ENCODE measurements at places on chromosomes 3 and 15.

GRCh38 chr15:68697711-68698690, 119.2 kb downstream of the CORO2B start:
- DNase-seq: no peak

GRCh38 chr3:15666277-15666676, 64.7 kb downstream of the BTD start:
- DNase-seq: no peak

- no peak for DNase-seq
Observed at GRCh38 chr3:76438971-76439370, 600.9 kb upstream of the ROBO2 start.

GRCh38 chr3:165820671-165821123, 16.5 kb downstream of the BCHE start:
- DNase-seq: no peak

DNA sequence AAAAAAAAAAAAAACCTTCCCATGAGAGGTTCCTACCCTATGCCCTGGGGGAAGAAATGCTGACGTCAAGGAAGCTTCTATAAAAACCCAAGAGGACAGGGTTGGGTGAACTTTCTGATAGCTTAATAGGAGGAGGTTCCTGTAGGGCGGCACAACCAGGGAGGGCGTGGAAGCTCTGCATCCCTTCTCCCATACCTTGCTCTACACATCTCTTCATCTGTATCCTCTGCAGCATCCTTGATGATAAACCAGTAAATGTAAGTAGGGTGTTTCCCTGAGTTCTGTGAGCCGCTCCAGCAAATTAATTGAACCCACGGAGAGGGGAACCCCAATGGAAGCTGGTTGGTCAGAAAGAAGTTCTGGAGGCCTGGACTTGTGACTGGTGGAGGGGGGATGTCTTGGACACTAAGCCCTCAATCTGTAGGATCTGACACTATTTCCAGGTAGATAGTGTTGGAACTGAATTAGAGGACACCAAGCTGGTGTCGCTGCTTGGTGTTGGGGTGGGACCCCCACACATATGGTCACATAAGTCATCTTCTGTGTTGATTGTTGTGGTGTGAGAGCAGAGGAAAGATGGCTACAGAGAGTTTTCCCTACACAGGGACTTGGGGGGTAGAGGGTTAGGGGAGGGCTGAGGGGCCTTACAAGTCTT, 91.5 kb downstream of the ST6GAL1 start:
- DNase-seq: no peak

DNA sequence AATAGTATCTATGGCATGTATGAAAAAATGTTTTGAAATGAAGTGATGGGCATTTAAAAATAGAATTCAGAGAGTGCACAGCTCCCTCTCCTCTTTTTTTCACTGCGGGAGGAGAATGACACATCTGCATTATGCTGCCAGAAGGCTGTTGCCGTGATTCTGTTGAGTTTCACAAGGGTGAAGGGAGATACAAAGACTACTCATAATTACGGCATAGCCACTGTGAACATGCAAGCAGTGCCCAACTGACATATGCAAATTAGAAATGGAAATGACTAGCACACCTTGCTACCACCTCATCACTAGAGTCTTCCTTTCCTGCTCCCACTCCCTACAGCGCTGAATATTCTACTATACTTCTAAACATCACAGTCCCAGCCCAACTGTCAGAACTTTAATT, 20.1 kb downstream of the IFT57 start:
- DNase-seq: no peak

GRCh38 chr3:186143250-186143649, 34.4 kb upstream of the ETV5 start:
- DNase-seq: no peak

DNA sequence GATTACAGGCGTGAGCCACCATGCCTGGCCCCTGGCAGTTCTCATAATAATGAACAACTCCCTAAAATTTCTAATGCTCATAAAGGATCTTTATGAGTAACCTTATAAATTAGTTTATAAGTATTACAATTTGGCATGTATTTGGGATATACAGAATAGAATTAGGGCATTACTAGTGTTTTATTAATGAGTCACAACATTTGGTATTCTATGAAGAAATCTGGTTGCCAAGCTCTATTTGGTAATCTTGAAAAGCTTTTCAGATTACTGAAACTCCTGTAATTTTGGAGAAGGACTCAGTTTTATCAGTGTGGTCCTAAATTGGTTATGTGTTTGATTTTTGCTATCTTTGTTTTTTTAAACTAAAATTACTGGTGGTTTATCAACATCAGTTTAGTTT, 45.8 kb downstream of the TM6SF1 start:
- DNase-seq: no peak

DNA sequence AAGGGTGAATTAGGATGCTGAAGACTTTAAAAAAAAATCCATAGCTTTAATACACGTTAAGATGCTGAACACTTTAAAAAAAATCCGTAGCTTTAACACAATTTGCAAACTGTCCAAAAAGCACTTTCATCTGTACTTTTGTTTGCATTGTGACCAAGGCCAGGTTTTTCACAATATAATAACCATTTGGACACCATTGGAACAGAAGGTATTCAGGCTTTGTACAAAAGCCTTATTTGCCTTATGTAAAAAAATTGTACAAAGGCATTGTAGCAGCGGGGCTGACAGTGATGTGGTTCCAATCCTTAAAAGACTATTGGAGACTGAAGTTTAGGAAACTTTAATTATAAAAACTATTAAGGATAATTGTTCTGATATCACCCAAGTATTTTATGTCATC, 15.2 kb upstream of the ICE2 start:
- DNase-seq: no peak

DNA sequence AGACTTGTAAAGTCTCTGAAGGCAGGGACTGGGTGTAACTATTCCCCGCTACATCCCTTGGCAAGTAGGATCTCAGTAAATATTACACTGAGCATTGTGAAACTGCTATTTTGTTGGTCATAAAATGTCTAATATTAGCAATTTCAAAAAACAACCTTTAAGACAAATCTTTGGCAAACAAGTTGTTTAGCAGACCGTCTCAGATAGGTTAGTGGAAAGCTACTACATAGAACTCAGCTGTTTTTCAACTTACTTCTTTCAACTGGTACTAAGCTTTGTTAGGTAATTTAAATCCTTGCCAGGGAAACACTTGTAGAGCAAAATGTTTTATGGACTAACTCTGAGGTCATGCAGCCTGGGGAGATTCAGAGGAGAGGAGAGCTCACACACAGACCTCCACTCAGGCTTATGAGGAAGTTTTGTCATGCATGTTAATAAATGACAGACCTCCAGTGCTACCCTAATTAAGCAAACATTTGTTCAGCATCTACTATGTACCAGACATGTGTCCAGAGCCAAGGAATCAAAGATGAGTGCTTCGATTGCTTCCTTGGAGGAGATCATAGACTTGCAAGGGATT, 61.6 kb upstream of the STAC start:
- no peak for DNase-seq

All from activated CD8-positive, alpha-beta memory T cell treated with anti-CD3 and anti-CD28 coated beads for 1 hour (primary cell).